ENCODE measurements at places on chromosomes 7 and 10. TPM values are rescaled to one million over a fixed set of nuclear protein-coding genes. Genes with fewer than 3 reads are reported as not detected.

Gene AKR1C4
- total RNA-seq: not detected

Gene TMEM225B
- total RNA-seq: 0.43 TPM

Gene GBX1
- total RNA-seq: not detected

Gene COL1A2
- total RNA-seq: 3.7 TPM

Gene TUBAL3
- total RNA-seq: 0.57 TPM

Gene CDNF
- 0.65 TPM for total RNA-seq

Gene LRIT1
- total RNA-seq: not detected

Gene ITGA8
- 0.65 TPM for total RNA-seq

Gene C7orf57
- not detected for total RNA-seq

Gene ARMC3
- not detected for total RNA-seq

Gene CPED1
- total RNA-seq: 0.86 TPM

Gene PKD2L1
- total RNA-seq: not detected

Gene MCM7
- total RNA-seq: 121 TPM

Gene CLCN1
- not detected for total RNA-seq

Gene STEAP2
- total RNA-seq: 8.2 TPM

Gene INSYN2A
- 0.07 TPM for total RNA-seq

Gene UCN3
- total RNA-seq: not detected

Gene TYSND1
- 5.2 TPM for total RNA-seq

Gene CFAP43
- 0.22 TPM for total RNA-seq

Gene ANKRD7
- total RNA-seq: 0.65 TPM

Gene PLPP4
- 4.7 TPM for total RNA-seq

Gene SUN3
- not detected for total RNA-seq

Gene FAM171A1
- total RNA-seq: 43.8 TPM

Gene NODAL
- total RNA-seq: not detected

Gene FBXL13
- total RNA-seq: 1.3 TPM

Gene KCP
- not detected for total RNA-seq

Gene INHBA
- 19.5 TPM for total RNA-seq

Gene FAM25C
- not detected for total RNA-seq

Gene LRWD1
- total RNA-seq: 23.8 TPM

Gene GHRHR
- not detected for total RNA-seq

Gene AQP1
- 4.9 TPM for total RNA-seq

Gene LRRC4
- total RNA-seq: 1.3 TPM

Data from thoracic aorta endothelial cell (primary cell).